ENCODE measurements at places on chromosomes 7 and 10.

- peak; percentile 82 for DNase-seq
Measured at GRCh38 chr7:102061981-102062390, 224.7 kb upstream of the SH2B2 start.

DNA sequence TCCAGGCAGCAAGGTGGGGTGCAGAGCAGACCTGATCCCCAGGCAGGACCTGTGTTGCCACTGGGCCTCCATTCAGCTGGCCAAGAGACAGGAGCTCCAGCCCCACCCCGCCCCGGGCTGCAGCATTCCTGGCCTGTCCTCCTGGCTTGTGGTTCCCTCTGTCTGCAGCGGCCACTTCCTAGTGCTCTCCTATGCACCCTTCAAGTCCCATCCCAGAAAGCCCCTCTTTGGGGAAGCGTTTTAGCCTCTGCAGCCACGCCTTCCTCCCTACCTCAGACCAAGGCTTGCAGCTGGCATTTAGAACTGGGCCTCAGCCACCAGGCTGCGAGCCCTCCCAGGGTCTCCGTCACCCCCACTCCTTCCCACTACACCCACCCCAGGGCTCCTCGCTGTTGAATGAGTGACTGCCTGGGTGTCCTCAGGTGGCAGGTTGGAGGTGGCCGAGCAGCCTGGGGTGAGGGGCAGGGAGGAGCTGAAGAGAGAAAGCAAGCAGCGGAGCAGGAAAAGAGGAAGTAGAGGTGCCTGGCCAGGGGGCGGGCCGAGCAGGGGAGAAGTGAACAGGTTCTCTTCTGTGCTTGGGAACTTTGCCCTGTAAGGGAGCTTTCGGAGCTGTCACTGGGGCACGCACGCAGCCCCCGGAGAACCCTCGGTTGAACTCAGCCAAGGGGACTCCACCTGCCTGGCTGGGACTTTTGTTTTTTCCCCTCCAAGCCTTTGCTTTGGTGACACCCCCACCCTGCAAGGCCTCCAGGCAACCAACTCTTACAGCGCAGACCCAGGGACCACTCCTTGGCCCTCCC is 109.1 kb upstream of the TNRC18 start:
- peak; percentile 83 for DNase-seq

DNA sequence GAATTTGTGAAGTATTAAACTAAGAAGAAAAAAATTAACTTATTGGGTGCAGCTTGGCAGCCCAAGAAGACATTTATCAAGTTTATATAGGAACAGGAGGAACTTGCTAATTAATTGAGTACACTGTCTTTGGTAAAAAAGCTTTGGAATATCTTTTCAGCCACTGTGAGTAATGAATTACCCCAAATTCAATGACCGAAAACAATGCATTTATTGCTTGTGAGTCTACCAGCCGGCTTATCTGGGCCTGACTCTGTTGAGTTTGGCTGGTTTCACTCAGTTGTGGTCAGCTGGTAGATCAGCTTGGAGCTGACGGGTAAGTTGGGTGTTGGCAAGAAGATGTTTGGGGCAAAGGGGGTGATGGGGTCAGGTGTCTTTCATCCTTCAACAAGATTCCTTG is 11.6 kb downstream of the GNG11 start:
- DNase-seq = no peak

DNA sequence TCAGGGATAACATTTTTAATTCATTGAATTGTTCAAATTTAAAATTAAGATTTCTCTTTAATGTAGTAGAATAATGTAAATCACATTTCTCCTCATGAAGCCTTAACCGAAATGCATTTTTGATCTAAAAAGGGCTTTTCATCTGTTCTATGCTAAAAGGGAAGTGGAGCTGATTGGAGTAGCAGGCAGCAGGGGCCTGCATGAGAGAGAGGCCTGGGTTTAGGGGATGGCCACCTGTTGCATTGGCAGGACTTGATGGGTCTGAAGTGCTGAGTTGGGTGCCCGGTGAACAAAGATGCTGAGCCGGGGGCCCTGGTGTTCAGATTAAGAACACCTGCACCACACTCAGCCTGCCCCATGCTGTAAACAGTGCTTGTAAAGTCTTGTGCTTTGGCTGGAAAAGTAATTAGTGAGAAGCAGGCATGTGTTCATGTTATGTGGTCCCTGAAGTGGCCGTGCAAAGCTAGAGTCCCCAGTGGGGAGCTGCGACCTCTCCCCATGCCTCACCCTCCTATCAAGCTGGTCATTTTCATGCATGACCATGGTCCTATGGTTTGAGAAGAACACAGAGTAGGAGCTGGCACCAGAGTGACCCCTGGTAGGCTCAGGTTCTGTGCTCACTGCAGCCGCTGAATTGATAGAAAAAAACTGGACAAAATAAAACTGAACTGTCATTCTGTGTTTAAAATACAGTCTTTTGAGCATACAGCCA is 124.3 kb downstream of the ADCY1 start:
- DNase-seq = no peak

- DNase-seq = no peak
Measured at GRCh38 chr7:155868955-155869783, 56.9 kb upstream of the SHH start.

GRCh38 chr10:80199828-80200227 is 5.5 kb downstream of the ANXA11 start:
- DNase-seq = peak; percentile 68

GRCh38 chr10:49228677-49229076 is 40.5 kb upstream of the TMEM273 start:
- no peak for DNase-seq

GRCh38 chr10:25753776-25754175 is 180.3 kb upstream of the MYO3A start:
- no peak for DNase-seq

- DNase-seq = no peak
Measured at GRCh38 chr10:47420305-47421056, 36.4 kb upstream of the ZNF488 start.

GRCh38 chr10:80596391-80597257 is 58.9 kb downstream of the SH2D4B start:
- no peak for DNase-seq

- DNase-seq = no peak
Measured at GRCh38 chr10:130859427-130859826, 452.1 kb downstream of the TCERG1L start.

All from aorta (tissue), 5 donors.